ENCODE measurements at places on chromosomes 3 and 15.

GRCh38 chr3:158918008-158918407 is 116.2 kb downstream of the MFSD1 start:
- peak; percentile 81 for DNase-seq

DNA sequence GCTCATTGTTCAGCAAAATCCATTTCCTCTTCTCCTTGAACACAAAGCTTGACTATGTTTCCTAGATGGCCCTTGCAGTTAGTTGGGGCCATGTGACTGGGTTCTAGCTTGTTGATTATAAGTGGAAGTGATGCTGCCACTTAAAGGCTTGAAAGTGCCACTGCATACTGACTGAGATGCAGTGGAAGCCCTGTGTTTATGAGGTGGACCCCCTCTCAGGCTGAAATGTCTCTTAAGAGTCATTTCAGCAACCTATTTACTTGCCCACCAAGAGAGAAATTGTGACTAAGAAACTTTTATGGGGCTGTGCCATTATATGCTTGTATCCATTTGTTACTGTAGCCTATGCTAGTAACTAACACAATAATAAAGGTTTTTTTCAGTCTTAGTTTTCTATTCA is 8.4 kb upstream of the ANP32A start:
- no peak for DNase-seq

DNA sequence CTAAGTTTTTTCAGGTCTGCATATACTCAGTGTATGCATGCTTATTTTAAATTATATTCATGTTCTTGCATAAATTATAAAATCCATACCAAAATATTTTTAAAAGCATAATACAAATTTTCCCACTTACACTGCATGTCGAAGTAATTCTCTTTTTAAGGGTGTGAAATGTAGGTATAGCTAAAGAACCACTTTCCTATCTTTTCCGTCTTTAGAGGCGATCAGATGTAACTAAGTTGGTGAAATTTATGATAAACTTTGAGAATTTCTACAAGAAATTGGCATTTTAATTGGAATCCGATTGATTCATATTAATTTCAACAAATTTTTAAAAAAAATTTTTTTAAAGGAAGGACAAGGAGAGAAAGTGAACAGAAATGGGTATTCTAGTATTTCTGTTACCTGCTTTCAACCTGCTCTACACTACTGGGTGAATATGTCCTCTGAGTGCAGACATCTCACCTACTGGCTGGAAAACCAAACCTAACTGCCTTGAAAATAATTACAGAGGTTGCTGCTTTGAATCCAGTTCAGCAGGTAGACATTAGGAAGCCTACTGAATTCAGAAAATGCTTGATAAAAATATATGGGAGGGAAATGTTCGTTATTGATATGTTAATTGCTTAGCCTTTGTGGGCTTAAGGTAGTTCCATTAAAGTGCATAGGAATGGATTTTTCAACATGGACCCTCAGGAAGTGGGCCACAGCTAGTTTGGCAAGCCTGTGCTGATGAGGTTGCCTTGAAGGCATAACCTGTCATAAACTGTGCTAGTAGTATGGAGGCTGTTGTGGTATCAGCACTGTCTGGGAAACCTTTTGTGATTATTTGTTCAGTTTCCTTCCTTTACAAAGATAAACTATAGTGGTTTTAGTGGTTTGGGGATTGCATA is 5.1 kb downstream of the TRIM71 start:
- DNase-seq = no peak

DNA sequence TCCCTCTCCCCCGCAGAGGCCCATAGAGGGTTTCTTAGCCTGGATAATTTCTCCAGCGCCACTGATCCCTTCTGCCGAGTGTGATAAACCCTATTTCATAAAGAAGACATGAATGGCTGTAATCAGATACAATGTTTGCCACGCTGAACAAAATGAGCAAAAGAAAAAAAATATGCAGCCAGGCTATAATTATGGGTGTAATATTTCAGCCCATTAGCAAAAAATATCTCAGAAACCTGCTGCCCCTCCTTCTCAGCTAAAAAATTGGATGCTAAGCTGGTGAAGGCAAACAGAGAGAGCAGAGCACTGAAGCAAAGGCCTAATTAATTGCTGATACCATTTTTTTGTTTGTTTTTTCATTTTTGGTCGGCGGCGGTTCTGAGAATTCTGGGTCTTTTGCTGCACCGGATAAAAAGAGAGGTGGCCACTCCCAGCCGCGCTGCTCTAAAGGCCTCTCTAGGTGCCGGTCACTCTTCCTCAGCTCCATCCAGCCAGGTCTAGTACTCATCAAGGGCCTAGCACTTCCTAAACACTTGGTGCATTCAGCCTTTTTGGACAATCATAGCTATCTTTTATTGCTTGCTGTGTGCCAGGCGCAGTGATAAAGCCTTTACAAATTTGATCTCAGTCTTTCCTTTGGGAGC is 128.7 kb upstream of the TLE3 start:
- no peak for DNase-seq

All from RCC 7860 (cell line).